T-cell (primary cell): ENCODE measurements at places on chromosomes 3 and 15. TPM values are rescaled to one million over a fixed set of nuclear protein-coding genes. Genes with fewer than 3 reads are reported as not detected.
A peak's percentile ranks its signal among the peaks of the same experiment; 100 is the strongest.

AQP9 gene
- 0.09 TPM for total RNA-seq

TBC1D21 gene
- not detected for total RNA-seq

ZSCAN2 gene
- total RNA-seq = 14.0 TPM

CISH gene
- 217 TPM for total RNA-seq

CLDN11 gene
- total RNA-seq = 0.76 TPM

SLC9C1 gene
- not detected for total RNA-seq

SLC22A14 gene
- total RNA-seq = not detected

GP5 gene
- total RNA-seq = 5.1 TPM

BNC1 gene
- not detected for total RNA-seq

DNA sequence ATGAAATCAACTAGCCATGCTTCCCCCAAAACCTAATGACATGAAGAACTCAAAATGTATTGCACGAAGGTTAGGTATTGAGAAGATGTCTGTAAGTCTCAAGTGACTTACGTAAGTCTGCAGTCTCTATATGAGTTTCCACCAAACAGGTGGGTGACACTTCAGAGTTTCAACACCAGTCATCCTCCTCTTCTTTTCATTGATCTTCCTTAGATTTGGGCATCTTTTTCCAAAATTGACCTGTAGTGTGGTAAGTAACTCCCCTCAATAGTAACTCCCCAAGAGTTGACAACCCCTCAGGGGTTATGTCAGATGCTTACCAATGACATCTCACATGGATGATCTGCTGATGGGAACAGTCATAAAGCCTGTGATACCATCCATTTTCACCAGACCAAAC, 46.1 kb downstream of the GPR176 start:
- H3K27ac ChIP-seq = no peak overlapping the region
- H3K36me3 ChIP-seq = no peaks in the 10 kb centered on the region
- H3K4me1 ChIP-seq = no peaks in the 10 kb centered on the region
- peaks cover 3% of the 10 kb centered on the region for H3K27me3 ChIP-seq
- H3K4me3 ChIP-seq = no peak overlapping the region

DNA sequence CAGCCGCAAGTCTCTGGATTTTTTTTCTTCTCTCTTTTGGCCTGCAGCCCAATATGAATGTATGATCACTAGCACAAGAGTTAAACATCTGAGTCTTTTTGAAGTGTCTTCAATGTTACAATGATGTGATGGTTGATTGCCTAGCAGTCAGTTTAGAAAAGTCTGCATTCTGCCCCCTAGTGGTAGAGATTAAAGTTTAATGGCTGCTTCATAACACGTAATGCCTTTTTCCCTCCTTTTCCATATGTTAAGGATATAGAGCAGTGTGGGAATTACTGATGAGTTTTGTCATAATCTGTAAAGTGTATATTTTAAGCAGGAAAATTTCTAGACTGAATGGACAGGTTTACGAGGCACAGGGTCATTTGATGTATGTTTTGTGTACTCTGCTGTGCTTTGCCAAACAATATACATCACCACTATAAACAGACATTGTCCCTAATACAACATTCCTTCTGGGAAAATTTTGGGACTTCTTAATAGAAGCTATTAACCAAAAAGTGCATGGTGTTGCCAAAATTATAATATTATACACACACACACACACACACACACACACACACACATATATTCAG, 1038.5 kb upstream of the NR2F2 start:
- no peak overlapping the region for H3K4me3 ChIP-seq
- H3K4me1 ChIP-seq = no peaks in the 10 kb centered on the region
- no peaks in the 10 kb centered on the region for H3K36me3 ChIP-seq
- DNase-seq = no peak

- no peak overlapping the region for H3K4me3 ChIP-seq
- no peaks in the 10 kb centered on the region for H3K27me3 ChIP-seq
- no peak overlapping the region for H3K27ac ChIP-seq
Measured at GRCh38 chr3:30720586-30721313, 114.3 kb downstream of the TGFBR2 start.

DNA sequence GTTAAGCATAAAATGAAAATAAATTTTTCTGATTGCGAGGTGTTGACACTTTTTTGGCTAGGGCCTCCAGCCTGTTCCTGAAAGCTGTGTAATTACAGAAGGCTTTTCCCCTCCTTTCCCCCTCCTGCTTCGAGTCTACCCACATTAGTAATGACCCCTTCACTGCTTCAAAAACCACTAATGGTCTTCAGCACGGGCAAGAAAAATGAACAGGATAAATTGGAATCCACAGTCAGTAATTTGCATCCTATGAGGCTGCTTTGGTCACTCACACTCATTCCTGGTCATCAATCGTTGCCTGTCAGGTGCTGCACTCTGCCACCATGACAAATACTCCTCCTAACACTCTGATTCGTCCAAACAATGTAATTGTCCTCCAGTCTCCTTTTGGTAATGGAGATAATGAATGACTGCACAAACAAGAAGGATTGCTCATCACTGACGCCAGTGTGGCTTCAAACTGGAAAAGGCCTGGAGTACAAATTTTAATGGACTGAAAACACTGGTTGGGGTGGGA, 148.6 kb downstream of the MEIS2 start:
- no peaks in the 10 kb centered on the region for H3K4me1 ChIP-seq
- H3K4me3 ChIP-seq = no peak overlapping the region
- H3K27ac ChIP-seq = no peak overlapping the region

- H3K4me3 ChIP-seq = no peak overlapping the region
- DNase-seq = no peak
- no peaks in the 10 kb centered on the region for H3K4me1 ChIP-seq
- no peak overlapping the region for H3K27ac ChIP-seq
- no peaks in the 10 kb centered on the region for H3K36me3 ChIP-seq
Measured at GRCh38 chr3:47452453-47453215, 23.1 kb downstream of the SCAP start.

DNA sequence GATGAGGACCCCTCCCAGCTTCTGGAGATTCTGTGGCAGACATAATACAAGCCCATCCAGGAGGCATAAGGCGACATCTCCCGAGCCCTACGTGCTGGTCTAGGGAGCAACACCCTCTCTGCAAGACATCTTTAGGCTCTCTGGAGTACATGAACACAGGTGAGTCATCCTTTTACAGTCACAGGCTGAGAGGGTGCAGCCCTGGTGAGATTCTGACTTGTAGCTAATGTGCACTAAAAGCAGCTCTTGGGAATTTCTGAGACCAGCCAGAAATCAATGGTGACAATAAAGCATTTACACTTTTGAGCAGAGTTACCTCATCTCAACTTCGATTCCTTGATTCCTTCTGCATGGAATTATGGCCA, 131.1 kb downstream of the XXYLT1 start:
- no peak for DNase-seq
- H3K27me3 ChIP-seq = no peaks in the 10 kb centered on the region
- peaks cover 5% of the 10 kb centered on the region for H3K36me3 ChIP-seq
- peak overlapping the region; percentile 77 for H3K27ac ChIP-seq
- H3K4me3 ChIP-seq = no peak overlapping the region
- no peaks in the 10 kb centered on the region for H3K4me1 ChIP-seq

DNA sequence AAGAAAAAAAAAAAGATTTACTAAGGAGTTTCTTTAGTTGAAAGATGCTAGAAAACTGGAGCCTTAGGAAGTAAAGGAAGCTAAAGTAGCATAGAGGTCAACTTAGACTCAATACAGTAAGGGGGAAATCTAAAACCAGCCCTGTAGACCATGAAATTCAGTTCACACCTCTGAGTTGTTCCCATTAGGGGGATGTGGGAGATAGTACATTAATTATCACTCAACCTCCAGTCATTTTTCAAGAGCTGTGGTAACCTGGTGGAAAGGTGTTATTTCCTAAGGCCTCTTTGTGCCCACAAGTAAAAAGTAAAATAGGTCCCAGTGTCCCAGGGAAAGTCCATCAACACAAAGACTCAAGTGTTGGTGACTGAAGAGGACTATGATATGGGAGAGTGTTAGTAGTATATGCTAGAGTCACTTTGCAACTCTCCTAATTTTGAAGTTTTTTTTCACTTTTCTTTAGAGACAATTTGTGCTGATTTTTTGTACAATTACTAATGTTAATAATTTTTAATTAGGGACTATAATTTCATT, 1274.4 kb upstream of the EPHA6 start:
- H3K4me3 ChIP-seq = no peak overlapping the region
- no peaks in the 10 kb centered on the region for H3K4me1 ChIP-seq
- no peak for DNase-seq
- no peaks in the 10 kb centered on the region for H3K27me3 ChIP-seq
- no peaks in the 10 kb centered on the region for H3K36me3 ChIP-seq
- H3K27ac ChIP-seq = no peak overlapping the region

DNA sequence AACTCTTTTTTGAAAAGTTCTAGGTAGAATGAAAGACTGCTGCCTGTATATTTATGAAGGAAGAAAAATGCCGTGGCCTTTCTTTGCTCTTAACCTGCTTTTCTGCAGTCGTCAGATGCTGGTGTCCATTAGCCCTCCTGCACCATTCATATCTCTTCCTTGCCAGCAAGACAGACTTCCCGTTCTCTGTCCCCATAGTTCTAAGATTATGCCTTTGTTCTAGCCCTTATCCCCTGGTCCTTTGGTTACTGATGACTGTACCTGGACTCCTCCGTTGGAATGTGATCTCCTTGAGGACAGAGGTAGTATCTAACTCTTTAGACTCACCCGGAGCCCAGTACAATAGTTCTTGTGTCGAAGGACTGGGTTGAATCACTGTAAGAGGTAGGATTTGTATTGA, 16.8 kb downstream of the ABHD17C start:
- H3K4me3 ChIP-seq = no peak overlapping the region
- H3K27me3 ChIP-seq = no peaks in the 10 kb centered on the region
- DNase-seq = no peak
- H3K27ac ChIP-seq = no peak overlapping the region
- H3K36me3 ChIP-seq = no peaks in the 10 kb centered on the region
- H3K4me1 ChIP-seq = no peaks in the 10 kb centered on the region

DNA sequence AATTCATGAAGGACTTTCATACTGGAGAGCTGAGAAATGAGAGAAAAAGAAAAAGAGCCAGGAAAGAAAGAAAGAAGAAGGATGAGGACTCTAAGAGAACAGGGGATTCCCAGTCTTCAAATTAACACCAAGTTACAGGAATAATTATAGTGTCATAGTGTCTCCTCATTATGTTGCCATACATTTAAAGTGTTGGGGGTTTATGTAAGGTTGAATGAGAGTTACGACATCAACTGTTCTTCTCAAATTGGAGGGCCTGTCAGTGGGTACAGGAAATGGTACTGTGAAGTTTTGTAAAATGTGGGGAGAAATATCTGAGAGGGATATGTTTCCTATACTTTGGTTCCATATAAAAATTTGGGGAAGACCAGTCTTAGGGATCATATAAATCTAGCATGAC, 12.3 kb upstream of the CD200 start:
- H3K27me3 ChIP-seq = no peaks in the 10 kb centered on the region
- no peak overlapping the region for H3K27ac ChIP-seq
- H3K4me1 ChIP-seq = no peaks in the 10 kb centered on the region

DNA sequence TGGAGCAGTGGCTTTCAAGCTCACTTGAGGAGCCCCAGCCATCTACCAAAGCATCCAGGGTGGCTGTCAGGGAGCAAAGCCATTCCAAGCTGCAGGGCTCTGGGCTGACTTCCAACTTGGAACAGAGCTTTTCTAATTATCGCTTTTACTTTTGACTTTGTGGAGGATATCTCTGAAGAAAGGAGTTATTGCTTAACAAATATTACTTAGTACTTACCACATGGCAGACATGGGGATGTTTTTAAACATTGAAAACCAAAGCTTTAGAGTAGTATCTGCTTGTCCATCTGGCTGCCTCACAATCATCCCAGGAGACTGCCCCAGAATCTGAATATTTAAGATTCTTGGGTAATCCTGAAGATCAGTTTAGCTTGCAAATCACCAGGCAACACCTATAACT, 8.9 kb downstream of the TAGLN3 start:
- no peak for DNase-seq
- H3K27me3 ChIP-seq = no peaks in the 10 kb centered on the region

GRCh38 chr3:182244222-182244971, 532.7 kb downstream of the SOX2 start:
- H3K27ac ChIP-seq = no peak overlapping the region
- H3K36me3 ChIP-seq = no peaks in the 10 kb centered on the region
- H3K4me1 ChIP-seq = no peaks in the 10 kb centered on the region
- no peaks in the 10 kb centered on the region for H3K27me3 ChIP-seq

DNA sequence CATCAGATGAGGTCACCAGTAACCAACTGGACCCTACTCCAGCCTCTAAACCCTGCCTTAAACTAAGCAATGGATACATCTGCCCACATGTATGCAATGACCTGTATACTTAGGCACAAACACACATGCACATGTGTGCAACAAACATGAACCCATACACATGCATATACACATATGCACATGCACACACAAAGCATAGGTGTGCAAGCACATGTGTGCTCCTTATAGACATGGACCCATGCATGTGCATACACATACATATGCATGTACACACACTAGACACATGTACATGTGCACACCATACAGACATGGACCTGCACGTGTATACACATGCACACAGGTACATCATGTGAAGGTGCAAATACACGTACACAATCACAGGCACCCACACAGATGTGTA, 8.6 kb upstream of the TRH start:
- H3K4me1 ChIP-seq = no peaks in the 10 kb centered on the region
- H3K4me3 ChIP-seq = no peak overlapping the region
- H3K27ac ChIP-seq = no peak overlapping the region
- no peak for DNase-seq
- no peaks in the 10 kb centered on the region for H3K27me3 ChIP-seq
- no peaks in the 10 kb centered on the region for H3K36me3 ChIP-seq

DNA sequence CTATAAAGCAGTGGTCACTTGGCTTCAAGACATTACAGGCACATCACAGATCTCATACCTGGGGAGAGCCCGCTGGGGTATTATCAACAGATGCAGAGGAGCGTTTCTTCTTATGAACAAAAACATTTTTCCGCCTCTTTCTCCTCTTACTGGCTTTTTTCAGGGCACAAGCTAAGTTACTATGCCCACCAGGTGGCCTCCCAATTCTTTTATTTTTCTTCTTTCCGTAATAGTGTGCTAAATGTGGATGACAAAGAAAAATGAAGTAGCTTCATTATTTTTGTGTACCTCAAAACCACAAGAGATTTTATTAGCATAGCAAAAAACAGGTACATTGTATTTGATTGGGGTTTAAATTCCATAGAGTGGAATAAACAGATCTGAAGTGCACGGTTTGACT, 10.1 kb upstream of the STIMATE start:
- H3K27me3 ChIP-seq = no peaks in the 10 kb centered on the region
- H3K4me3 ChIP-seq = no peak overlapping the region
- H3K4me1 ChIP-seq = no peaks in the 10 kb centered on the region
- no peak overlapping the region for H3K27ac ChIP-seq

GRCh38 chr3:42118762-42119361, 27.7 kb downstream of the TRAK1 start:
- no peak for DNase-seq
- no peak overlapping the region for H3K4me3 ChIP-seq
- H3K27ac ChIP-seq = no peak overlapping the region
- H3K27me3 ChIP-seq = no peaks in the 10 kb centered on the region
- no peaks in the 10 kb centered on the region for H3K36me3 ChIP-seq

- H3K27ac ChIP-seq = no peak overlapping the region
- no peak overlapping the region for H3K4me3 ChIP-seq
- no peak for DNase-seq
- H3K36me3 ChIP-seq = peaks cover 12% of the 10 kb centered on the region
- no peaks in the 10 kb centered on the region for H3K4me1 ChIP-seq
Measured at GRCh38 chr3:128341659-128342395, 124.9 kb downstream of the DNAJB8 start.
